ENCODE measurements at places on chromosomes 4 and X.

GRCh38 chr4:16764622-16765021 is 133.8 kb downstream of the LDB2 start:
- no peaks in the 10 kb centered on the region for H3K36me3 ChIP-seq
- H3K4me3 ChIP-seq: no peak overlapping the region
- DNase-seq: no peak
- H3K27me3 ChIP-seq: no peaks in the 10 kb centered on the region

GRCh38 chr4:36183665-36184393 is 60.5 kb downstream of the ARAP2 start:
- peaks cover 4% of the 10 kb centered on the region for H3K36me3 ChIP-seq
- no peak for DNase-seq
- H3K27ac ChIP-seq: no peak overlapping the region
- no peaks in the 10 kb centered on the region for H3K27me3 ChIP-seq

- no peaks in the 10 kb centered on the region for H3K27me3 ChIP-seq
- H3K36me3 ChIP-seq: no peaks in the 10 kb centered on the region
- H3K4me1 ChIP-seq: peaks cover 14% of the 10 kb centered on the region
- no peak overlapping the region for H3K4me3 ChIP-seq
- H3K27ac ChIP-seq: no peak overlapping the region
These were observed 95.5 kb downstream of the SOWAHB start for GRCh38 chr4:76802236-76803021.

DNA sequence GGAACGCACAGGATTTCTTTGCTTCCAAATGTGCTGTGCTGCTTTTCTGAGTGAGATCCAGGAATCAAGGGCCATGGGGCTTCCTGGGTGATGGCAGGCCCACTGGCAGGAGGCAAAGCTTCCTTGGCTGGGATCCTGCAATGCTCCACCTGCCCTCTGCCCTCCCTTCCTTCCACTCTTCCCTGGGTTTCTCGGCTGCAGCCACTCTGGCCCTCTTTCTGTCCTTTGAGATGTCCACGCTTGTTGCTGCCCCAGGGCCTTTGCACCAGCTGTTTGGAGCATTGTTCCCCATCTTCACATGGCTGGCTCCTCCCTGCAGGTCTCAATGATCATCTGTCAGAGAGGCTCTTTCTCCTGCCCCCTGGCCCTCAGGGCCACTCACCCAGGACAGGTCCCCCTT is 78.9 kb downstream of the PSAPL1 start:
- no peak for DNase-seq
- H3K27ac ChIP-seq: no peak overlapping the region
- H3K36me3 ChIP-seq: no peaks in the 10 kb centered on the region
- no peak overlapping the region for H3K4me3 ChIP-seq
- H3K4me1 ChIP-seq: no peaks in the 10 kb centered on the region

GRCh38 chr4:181151856-181152255 is 1091.3 kb upstream of the TENM3 start:
- H3K36me3 ChIP-seq: no peaks in the 10 kb centered on the region
- H3K27ac ChIP-seq: no peak overlapping the region
- no peaks in the 10 kb centered on the region for H3K4me1 ChIP-seq
- DNase-seq: no peak
- no peaks in the 10 kb centered on the region for H3K27me3 ChIP-seq

DNA sequence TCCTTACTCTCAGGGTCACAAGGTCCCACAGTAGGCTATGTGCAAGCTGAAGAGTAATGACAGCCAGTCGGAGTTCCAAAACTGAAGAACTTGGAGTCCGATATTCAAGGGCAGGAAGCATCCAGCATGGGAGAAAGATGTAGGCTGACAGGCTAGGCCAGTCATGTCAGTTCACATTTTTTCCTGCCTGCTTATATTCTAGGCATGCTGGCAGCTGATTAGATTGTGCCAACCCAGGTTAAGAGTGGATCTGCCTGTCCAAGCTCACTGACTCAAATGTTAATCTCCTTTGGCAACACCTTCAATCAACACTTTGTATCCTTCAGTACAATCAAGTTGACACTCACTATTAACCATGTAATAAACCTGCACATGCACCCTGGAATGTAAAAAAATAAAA is 960.9 kb upstream of the HS3ST1 start:
- no peaks in the 10 kb centered on the region for H3K4me1 ChIP-seq
- H3K36me3 ChIP-seq: no peaks in the 10 kb centered on the region
- no peak overlapping the region for H3K27ac ChIP-seq
- H3K4me3 ChIP-seq: no peak overlapping the region
- H3K27me3 ChIP-seq: no peaks in the 10 kb centered on the region

GRCh38 chr4:41390661-41391060 is 133.9 kb downstream of the UCHL1 start:
- H3K4me3 ChIP-seq: no peak overlapping the region
- no peaks in the 10 kb centered on the region for H3K27me3 ChIP-seq
- H3K36me3 ChIP-seq: no peaks in the 10 kb centered on the region

- no peaks in the 10 kb centered on the region for H3K4me1 ChIP-seq
- H3K36me3 ChIP-seq: no peaks in the 10 kb centered on the region
- no peak overlapping the region for H3K27ac ChIP-seq
- DNase-seq: no peak
These were observed 61.4 kb downstream of the WFS1 start for GRCh38 chr4:6331018-6331417.

DNA sequence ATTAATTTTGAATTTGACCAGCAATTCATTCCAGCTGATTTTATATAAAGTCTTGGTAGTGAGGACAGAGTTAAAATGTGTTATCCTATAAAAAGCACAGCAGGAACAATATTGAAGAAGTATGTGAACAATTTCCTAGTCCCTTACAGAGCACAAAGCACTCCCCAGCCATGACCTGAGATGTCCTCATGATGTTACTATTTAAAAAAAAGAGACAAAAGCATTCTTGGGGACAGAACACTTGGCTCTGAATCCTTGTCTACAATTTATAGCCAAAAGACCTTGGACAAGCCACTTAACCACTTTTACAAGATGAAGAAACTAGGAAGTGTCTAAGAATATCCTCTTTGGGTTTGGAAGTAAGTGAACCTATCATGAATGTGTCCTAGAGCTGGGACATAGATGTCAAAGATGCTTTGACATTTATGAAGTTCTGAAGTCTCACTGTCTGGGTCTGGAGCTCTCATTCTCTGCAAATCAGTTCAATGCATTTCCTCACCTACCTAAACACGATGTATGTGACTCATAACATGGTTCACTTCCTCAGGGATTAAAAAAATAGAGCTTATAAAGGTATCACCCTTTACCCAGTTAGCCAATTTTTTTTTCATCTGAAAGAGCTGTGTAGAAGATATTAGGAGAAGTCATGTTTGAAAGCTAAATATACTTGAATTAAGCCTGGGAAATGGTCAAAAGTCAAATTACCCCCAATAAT is 61.4 kb downstream of the IGFBP7 start:
- no peaks in the 10 kb centered on the region for H3K4me1 ChIP-seq
- no peak overlapping the region for H3K27ac ChIP-seq
- no peak for DNase-seq
- H3K36me3 ChIP-seq: no peaks in the 10 kb centered on the region
- no peaks in the 10 kb centered on the region for H3K27me3 ChIP-seq
- no peak overlapping the region for H3K4me3 ChIP-seq

- H3K36me3 ChIP-seq: no peaks in the 10 kb centered on the region
- no peak overlapping the region for H3K4me3 ChIP-seq
- no peak overlapping the region for H3K27ac ChIP-seq
- no peak for DNase-seq
These were observed 31.3 kb upstream of the TBL1X start for GRCh38 chrX:9433596-9433995.

GRCh38 chr4:174262624-174263444 is 20.6 kb downstream of the FBXO8 start:
- no peaks in the 10 kb centered on the region for H3K27me3 ChIP-seq
- H3K4me1 ChIP-seq: no peaks in the 10 kb centered on the region
- H3K27ac ChIP-seq: no peak overlapping the region
- peaks cover 2% of the 10 kb centered on the region for H3K36me3 ChIP-seq
- DNase-seq: no peak

- H3K27ac ChIP-seq: no peak overlapping the region
- no peak overlapping the region for H3K4me3 ChIP-seq
- no peak for DNase-seq
- no peaks in the 10 kb centered on the region for H3K36me3 ChIP-seq
- peaks cover 6% of the 10 kb centered on the region for H3K4me1 ChIP-seq
- no peaks in the 10 kb centered on the region for H3K27me3 ChIP-seq
These were observed 178.8 kb downstream of the CAMK2D start for GRCh38 chr4:113582737-113583136.

DNA sequence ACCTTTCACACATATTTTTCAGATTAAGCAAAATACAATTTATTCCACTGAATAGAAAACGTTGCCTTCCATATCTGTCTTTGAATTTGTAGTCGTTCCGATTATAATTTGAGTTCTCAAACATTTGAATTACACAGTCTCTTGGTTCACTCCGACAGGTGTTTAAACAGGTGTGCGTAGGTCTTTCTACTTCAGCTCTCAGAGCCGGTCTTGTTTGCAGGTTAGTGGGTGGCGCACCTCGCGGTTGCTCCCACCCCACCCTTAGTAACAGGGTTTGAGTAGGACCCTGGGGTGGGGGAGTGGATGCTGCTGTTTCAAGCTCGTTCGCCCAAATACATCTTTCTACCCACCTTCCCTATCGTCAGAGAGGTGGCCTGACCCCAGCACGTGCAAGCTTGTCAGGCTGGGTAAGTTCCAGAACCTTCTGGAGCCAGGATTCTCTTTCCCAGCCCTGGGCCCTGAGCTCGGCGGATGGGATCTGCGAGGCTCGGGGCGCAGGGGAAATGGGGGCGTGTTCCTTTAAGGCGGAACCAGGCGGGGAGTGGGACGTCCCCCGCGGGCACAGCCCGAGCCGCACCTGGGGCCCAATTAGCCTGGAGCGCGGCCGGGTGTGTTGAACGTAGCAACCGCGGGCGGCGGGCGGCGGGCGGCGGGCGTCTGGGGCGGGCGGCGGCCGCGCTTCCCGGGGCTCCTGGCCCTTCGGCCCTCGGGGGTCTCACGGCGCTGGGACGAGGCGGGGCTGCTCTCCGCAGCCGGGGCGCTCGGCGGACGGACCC is at the start of gene FAM149A:
Gene FAM149A, plus strand, starts transcription at position 591 of the 776 bp plus-strand sequence.
- H3K27ac ChIP-seq: peak within 1 kb of the TSS; percentile 68
- no peaks in the 10 kb centered on the region for H3K27me3 ChIP-seq
- peak; percentile 85 for DNase-seq
- peaks cover 3% of the 10 kb centered on the region for H3K36me3 ChIP-seq
- H3K4me1 ChIP-seq: no peaks in the 10 kb centered on the region

- H3K4me3 ChIP-seq: no peak overlapping the region
- H3K4me1 ChIP-seq: no peaks in the 10 kb centered on the region
- DNase-seq: no peak
- H3K36me3 ChIP-seq: no peaks in the 10 kb centered on the region
- H3K27ac ChIP-seq: no peak overlapping the region
- H3K27me3 ChIP-seq: no peaks in the 10 kb centered on the region
These were observed 39.7 kb upstream of the SHOX start for GRCh38 chrX:590693-591404.

GRCh38 chrX:71181558-71181909 is 36.9 kb downstream of the NLGN3 start:
- no peak overlapping the region for H3K27ac ChIP-seq
- DNase-seq: no peak
- H3K4me1 ChIP-seq: no peaks in the 10 kb centered on the region
- H3K27me3 ChIP-seq: no peaks in the 10 kb centered on the region

- peak overlapping the region; percentile 62 for H3K4me3 ChIP-seq
- no peaks in the 10 kb centered on the region for H3K27me3 ChIP-seq
- no peak for DNase-seq
These were observed 1.3 kb upstream of the ING2 start for GRCh38 chr4:183503497-183504063.

GRCh38 chrX:110192516-110192915 is 125.4 kb downstream of the AMMECR1 start:
- H3K36me3 ChIP-seq: peaks cover 2% of the 10 kb centered on the region
- no peaks in the 10 kb centered on the region for H3K4me1 ChIP-seq
- no peak overlapping the region for H3K4me3 ChIP-seq
- H3K27me3 ChIP-seq: no peaks in the 10 kb centered on the region
- H3K27ac ChIP-seq: no peak overlapping the region

DNA sequence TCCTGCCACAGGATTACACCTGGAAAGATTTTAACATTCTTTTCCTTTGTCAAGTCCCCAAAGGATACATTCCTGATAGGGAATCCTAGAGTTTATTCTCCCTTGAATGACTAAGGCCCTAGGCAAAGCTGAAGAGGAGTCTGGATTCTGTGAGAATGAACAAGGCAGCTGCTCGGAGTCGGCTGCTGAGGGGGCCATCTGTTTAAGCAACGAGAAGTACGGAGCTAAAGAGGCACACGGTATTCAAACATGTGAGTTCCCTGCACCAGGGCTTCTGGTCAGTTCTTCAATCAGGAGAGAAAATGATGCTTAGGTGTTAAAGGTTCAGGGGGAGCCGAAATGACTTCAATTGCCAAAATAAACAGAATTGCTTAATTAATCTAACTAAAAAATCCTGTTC is 97.6 kb downstream of the MGST2 start:
- H3K27ac ChIP-seq: no peak overlapping the region
- peaks cover 4% of the 10 kb centered on the region for H3K4me1 ChIP-seq
- H3K27me3 ChIP-seq: no peaks in the 10 kb centered on the region
- DNase-seq: no peak
- H3K36me3 ChIP-seq: no peaks in the 10 kb centered on the region

- no peaks in the 10 kb centered on the region for H3K36me3 ChIP-seq
- no peak overlapping the region for H3K27ac ChIP-seq
- no peak overlapping the region for H3K4me3 ChIP-seq
- H3K4me1 ChIP-seq: peaks cover 6% of the 10 kb centered on the region
These were observed 2.8 kb upstream of the CLCN5 start for GRCh38 chrX:49919617-49920016.

DNA sequence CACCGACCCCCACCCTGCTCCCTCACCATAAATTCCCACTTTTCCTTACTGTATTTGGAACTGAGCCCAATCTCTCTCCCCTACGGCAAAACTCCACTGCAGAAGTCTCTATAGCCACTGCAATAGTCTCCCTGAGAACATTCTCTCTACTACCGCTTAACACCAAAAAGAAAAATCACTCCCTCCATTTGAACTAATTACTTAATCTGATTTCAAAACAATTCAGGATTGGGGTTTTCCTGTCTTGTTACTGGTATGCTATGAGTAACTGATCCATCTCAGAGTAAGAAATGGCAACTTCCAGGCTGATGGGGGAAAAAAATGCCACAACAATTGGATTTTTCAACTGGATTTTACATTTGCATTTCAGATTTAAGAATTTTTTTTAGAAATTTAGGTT is 5.8 kb downstream of the PAPSS1 start:
- H3K27me3 ChIP-seq: no peaks in the 10 kb centered on the region
- no peaks in the 10 kb centered on the region for H3K36me3 ChIP-seq
- H3K27ac ChIP-seq: no peak overlapping the region
- DNase-seq: no peak
- no peak overlapping the region for H3K4me3 ChIP-seq

- H3K27me3 ChIP-seq: no peaks in the 10 kb centered on the region
- H3K4me1 ChIP-seq: no peaks in the 10 kb centered on the region
- no peak overlapping the region for H3K27ac ChIP-seq
- no peak for DNase-seq
- no peak overlapping the region for H3K4me3 ChIP-seq
These were observed 30.1 kb downstream of the KDM6A start for GRCh38 chrX:44903107-44903506.

GRCh38 chrX:36062778-36063177 is 143.2 kb downstream of the CFAP47 start:
- no peaks in the 10 kb centered on the region for H3K27me3 ChIP-seq
- no peaks in the 10 kb centered on the region for H3K36me3 ChIP-seq
- DNase-seq: no peak
- H3K27ac ChIP-seq: no peak overlapping the region
- H3K4me1 ChIP-seq: no peaks in the 10 kb centered on the region

GRCh38 chr4:1211891-1212545 is 36.9 kb downstream of the CTBP1 start:
- no peak overlapping the region for H3K4me3 ChIP-seq
- H3K27me3 ChIP-seq: no peaks in the 10 kb centered on the region
- no peak for DNase-seq
- no peaks in the 10 kb centered on the region for H3K4me1 ChIP-seq
- no peak overlapping the region for H3K27ac ChIP-seq
- H3K36me3 ChIP-seq: peaks cover 5% of the 10 kb centered on the region

- H3K36me3 ChIP-seq: no peaks in the 10 kb centered on the region
- no peaks in the 10 kb centered on the region for H3K4me1 ChIP-seq
- H3K4me3 ChIP-seq: no peak overlapping the region
These were observed 30.0 kb downstream of the C4orf50 start for GRCh38 chr4:5988086-5988845.
